ENCODE measurements at places on chromosomes 12 and 14. TPM values are rescaled to one million over a fixed set of nuclear protein-coding genes. Genes with fewer than 3 reads are reported as not detected.

The TMEM229B gene
- total RNA-seq = 1.4 TPM

DNA sequence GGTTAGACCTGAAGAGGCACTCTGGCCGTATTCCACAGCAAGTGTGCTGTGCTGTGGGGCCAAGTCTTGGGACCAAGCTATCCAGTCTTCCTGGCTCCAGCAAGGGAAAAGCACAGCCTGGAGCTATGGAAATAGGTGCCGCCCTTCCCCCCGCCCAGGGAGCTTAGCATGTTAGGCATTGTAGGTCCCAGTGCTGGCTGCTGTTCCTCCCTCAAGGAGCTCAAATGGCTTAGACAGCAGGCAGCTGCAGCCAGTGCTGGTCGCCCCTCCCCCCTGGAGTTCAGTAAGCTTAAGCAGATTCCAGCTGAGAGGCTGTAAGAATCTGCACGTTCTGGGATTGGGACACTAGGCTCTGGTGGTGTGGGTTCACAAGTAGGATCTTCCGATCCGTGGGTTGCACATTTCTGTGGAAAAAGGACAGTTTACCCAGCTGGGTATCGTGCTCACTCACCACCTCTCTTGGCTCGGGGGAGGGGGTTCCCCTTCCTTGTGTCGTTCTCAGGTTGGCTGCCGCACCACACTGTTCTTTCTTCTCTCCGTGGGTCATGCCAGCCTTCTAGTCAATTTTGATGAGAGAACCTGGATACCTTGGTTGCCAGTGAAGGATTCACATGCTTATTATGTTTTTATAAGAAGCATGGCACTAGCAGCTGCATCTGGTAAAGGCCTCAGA lies 127.3 kb downstream of the CNTN1 start:
- no peak overlapping the region for H3K4me3 ChIP-seq
- no peak for DNase-seq
- H3K27ac ChIP-seq = no peak overlapping the region
- no peaks in the 10 kb centered on the region for H3K27me3 ChIP-seq

- H3K27ac ChIP-seq = no peak overlapping the region
- H3K27me3 ChIP-seq = no peaks in the 10 kb centered on the region
- H3K4me1 ChIP-seq = peaks cover 27% of the 10 kb centered on the region
- no peak overlapping the region for H3K4me3 ChIP-seq
- H3K36me3 ChIP-seq = no peaks in the 10 kb centered on the region
- DNase-seq = no peak
These were observed 38.4 kb upstream of the FOXN3 start for GRCh38 chr14:89455412-89455811.

- no peak for DNase-seq
- H3K27ac ChIP-seq = no peak overlapping the region
- H3K36me3 ChIP-seq = no peaks in the 10 kb centered on the region
These were observed 238.4 kb upstream of the NOS1 start for GRCh38 chr12:117599849-117600248.

DNA sequence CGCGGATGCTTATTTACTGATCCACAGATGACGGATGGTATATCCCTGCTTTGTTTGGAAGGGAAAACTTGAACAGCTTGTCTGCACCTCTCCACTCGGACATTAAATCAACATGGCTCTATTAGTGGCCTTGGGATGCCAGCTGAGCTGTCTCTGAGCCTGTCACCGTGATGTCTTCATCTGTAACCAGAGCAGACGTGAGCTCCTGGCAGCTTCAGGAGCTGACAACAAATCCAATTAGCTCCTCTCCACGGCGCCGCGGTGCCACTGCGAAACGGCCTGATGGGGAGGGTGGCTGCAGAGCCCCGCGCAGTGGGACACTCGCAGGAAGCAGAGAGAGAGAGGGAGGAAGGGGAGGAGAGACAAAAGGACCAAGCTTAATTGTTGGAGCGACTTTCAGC lies 112.3 kb downstream of the PAPOLA start:
- no peak overlapping the region for H3K27ac ChIP-seq
- H3K4me1 ChIP-seq = no peaks in the 10 kb centered on the region
- H3K36me3 ChIP-seq = no peaks in the 10 kb centered on the region
- H3K27me3 ChIP-seq = peaks cover 88% of the 10 kb centered on the region

DNA sequence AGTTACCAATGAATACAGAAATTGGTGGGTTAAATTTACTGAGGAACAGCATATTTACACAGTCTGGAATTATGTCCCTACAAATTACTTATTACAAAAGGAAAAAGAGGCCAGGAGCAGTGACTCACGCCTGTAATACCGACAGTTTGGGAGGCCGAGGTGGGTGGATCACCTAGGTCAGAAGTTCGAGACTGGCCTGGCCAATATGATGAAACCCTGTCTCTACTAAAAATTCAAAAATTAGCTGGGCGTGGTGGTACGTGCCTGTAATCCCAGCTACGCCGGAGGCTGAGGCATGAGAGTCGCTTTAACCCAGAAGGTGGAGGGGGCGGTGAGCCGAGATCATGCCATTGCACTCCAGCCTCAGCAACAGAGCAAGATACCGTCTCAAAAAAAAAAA lies 52.6 kb downstream of the HECTD1 start:
- H3K4me3 ChIP-seq = no peak overlapping the region
- no peaks in the 10 kb centered on the region for H3K27me3 ChIP-seq
- no peaks in the 10 kb centered on the region for H3K4me1 ChIP-seq
- no peak overlapping the region for H3K27ac ChIP-seq
- H3K36me3 ChIP-seq = peaks cover 93% of the 10 kb centered on the region
